ENCODE measurements at places on chromosomes 5 and 9.

GRCh38 chr5:92729088-92729487 lies 851.9 kb downstream of the NR2F1-AS1 start:
- no peak for DNase-seq

GRCh38 chr5:93107141-93107540 lies 473.9 kb downstream of the NR2F1-AS1 start:
- DNase-seq, result no peak

GRCh38 chr5:7494481-7495130 lies 98.7 kb downstream of the ADCY2 start:
- no peak for DNase-seq

- DNase-seq, result no peak
These were observed 473.6 kb upstream of the FTMT start for GRCh38 chr5:121378046-121378445.

- no peak for DNase-seq
These were observed 151.8 kb upstream of the GPR151 start for GRCh38 chr5:146667633-146668272.

DNA sequence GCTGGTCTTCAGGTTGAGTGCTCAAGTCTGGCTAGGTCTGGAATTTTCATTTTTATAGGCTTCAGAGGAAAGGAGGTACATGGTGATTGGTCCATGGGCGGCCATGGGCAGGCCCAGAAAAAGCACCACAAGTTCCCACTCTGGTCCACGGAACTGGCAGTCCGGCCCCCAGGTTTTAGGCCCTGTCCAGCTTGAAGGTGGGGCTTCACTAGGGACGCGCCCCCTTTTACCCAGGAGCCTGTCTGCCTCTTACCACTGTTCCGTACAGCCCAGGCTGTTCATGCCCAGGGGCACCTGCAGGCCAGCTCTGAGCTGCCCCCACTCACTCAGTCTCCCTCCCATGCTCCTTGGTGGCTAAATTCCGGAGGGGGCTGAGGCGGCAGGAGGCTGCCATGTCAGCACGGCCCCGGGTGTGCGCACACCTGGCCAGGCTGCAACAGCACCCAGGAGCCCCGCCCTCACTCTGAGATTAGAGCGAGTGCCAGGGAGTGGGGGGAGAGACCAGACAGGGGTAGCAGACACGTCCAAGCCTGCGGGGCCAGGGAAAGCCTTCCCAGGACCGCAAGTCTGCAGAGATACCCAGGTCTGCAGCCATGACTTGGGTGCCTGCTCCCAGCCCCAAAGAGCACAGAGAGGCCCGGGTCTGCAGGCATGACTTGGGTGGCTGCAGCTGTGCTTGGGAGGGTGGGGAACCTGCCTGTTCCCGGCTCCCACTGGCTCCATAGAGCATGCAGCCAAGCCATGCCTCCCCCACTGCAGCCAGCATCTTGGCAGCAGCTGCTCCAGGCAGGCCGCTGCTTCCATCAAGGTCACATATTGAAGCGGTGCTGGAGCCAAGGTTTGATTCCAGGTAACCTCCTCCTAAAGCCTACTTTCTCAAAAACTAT lies 390.2 kb upstream of the SGCD start:
- DNase-seq, result no peak

- DNase-seq, result no peak
These were observed 165.6 kb upstream of the CCDC152 start for GRCh38 chr5:42591015-42591414.

DNA sequence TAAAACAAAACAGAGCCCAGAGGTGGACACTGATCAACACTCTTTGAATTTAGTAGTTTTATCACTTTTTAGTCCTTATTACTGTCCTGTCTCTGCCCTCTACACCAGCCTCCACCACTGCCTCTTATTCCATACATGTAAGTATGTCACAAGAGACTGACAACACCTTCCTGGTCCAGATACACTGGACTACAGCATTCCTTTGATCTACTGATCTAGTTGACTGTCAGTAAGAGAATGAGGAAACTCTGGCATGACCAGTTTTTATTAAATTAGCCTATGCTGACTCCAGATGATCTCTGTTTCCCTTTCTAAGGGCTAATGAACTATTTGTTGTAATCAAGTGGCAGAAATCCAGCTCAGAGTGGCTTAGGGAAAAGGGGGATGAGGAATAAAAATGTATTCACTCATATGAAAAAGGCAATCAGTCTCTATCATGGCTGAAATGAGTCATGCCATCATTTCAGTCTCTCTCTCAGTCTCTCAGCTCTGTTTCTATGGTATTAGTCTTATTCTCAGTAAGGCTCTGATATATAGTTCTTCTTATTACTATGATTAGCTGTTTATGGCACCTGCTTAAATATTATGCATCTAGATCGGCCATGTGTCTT lies 5.5 kb downstream of the ARHGEF37 start:
- no peak for DNase-seq

DNA sequence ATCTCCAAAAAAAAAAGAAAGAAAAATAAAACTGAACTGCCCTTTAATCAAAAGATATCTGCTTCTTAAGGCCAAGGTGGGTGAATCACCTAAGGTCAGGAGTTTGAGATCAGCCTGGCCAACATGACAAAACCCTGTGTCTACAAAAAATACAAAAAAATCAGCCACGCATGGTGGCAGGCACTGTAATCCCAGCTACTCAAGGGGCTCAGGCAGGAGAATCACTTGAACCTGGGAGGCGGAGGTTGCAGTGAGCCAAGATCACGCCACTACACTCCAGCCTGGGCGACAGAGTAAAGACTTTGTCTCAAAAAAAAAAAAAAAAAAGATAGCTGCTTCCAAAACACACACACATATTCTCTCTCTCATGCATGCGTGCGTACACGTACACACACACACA lies 17.8 kb downstream of the SCAI start:
- no peak for DNase-seq
